ENCODE measurements at places on chromosomes 11 and 22.

- DNase-seq, result no peak
These were observed 104.7 kb upstream of the PITPNB start for GRCh38 chr22:28023774-28024173.

DNA sequence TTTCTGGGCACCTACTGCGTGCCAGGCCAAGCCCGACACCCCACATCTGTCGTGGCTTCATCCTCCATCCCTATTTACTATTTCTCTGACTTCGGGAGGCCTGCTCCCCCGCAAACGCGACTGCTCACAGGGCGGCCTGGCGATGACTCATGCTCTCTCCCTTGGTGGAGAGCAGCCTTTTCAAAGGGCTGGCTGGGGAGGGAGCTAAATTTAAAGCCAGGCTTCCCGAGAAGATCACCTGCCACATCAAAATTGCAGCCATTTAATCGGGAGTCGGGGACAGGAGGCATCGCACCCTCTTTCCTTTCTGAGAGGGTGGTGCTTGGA lies 24.9 kb upstream of the SHISAL1 start:
- no peak for DNase-seq

DNA sequence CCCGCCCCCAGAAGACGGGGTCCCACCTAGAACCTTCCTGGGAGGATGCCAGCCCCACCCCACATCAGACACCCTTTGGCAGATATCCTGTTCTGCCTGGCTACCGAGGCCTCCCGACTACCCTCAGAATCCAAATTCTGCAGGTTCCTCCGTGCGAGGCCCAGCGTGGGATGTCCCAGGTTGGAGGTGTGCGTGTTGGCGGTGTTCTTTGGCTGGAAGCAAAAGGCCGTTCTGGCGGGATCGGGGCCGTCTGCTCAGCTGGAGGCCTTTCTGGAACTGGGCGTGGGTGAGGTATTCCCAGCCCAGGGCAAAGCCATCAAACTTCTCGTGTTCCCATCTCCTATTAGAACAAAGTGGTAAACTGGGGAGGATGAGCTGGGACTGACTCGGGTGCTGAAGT lies 32.6 kb downstream of the NUP50 start:
- no peak for DNase-seq

GRCh38 chr22:32048069-32048468 lies 5.0 kb downstream of the SLC5A1 start:
- no peak for DNase-seq

GRCh38 chr22:25403811-25404471 lies 160.5 kb upstream of the GRK3 start:
- no peak for DNase-seq

- DNase-seq, result no peak
These were observed 52.7 kb downstream of the FLRT1 start for GRCh38 chr11:64088162-64089026.

- no peak for DNase-seq
These were observed 34.0 kb upstream of the TRPC6 start for GRCh38 chr11:101617735-101618332.

- DNase-seq, result peak; percentile 56
These were observed 3.2 kb downstream of the SEZ6L start for GRCh38 chr22:26172389-26172990.

DNA sequence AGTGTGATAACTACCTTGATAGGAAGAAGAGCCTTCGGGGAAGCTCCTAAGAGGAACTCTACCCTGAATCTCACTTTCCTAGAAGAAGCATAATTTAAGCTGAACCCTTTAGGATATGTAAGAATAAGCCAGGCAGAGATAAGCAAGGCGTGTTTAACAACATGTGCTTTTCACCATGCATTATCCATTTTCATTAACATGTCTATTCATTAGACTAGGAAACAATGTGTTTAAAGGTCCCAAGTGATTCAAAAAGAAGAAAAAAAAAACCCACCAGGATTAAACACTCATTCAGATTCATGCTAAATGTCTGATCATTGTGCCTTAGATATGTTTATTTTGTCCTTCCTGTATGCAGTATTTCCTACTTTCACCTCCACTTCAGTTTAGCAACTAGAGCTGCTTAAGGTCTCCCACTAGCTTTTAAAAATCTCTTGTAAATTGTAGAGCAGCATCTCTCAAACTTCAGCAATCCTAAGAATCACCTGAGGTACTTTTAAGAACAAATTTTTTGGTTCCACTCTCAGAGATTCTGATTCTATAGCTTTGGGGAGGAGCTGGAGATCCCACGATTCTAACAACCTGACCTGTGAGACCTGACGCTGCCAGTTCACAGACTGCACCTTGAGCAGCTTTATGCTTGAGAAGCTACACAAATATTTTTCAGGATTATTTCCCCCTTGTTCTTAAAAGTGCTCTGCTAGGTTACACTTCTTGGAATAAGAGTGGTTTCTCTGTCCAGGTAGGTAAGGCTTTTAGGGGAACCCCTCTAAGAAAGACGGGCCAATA lies 955.4 kb upstream of the CCDC90B start:
- DNase-seq, result no peak

- no peak for DNase-seq
These were observed 107.5 kb downstream of the NXPE2 start for GRCh38 chr11:114785820-114786219.

DNA sequence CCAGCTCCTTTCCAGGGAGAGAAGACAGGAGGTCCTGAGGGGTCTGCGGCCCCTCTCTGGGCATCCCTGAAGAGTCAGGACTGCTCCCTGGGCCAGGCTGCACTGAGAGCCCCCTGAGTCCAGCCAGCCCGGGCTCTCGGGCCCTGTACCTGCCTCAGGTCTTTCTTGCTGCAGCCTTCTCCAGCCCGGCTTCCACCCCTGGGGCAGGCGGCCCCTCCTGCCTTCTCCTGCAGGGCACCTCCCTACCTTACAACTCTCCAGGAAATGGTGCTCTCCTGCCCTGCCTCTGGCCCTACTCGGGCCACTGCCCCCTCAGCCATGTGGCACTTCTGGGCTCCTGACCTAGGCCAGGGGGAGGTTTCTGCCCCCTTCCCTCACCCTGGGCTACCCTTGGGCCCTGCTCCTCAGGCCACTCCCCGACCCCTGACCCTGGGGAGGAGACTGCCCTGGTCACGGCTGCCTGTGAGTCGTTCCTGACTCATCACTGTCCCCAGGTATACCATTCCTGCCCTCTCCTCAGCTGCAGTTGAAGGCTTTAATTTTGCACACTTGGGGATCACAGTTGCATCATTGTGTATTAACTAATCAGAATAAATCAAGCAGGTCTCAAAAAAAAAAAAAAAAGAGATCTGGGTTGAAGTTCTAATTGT lies 251.1 kb downstream of the NXPE2 start:
- no peak for DNase-seq

- no peak for DNase-seq
These were observed 6.2 kb downstream of the DNAJC24 start for GRCh38 chr11:31375879-31376278.

GRCh38 chr11:12706545-12707499 lies 32.6 kb downstream of the TEAD1 start:
- no peak for DNase-seq

DNA sequence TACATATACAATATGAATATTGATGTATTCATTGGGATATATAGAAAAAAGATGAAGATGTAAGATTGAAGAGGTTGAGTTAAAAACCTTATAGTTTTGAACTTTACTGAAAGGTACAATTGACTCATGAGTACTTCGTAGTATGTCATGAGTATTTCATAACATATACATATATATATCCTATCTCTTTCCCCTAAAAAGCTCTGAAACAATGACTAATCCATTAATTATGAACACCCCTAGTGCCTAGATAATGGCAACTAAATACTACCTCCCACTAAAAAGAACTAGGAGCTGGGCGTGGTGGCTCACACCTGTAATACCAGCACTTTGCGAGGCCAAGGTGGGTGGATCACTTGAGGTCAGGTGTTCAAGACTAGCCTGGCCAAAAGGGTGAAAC lies 31.5 kb downstream of the SLC35F2 start:
- DNase-seq, result no peak

GRCh38 chr11:63940786-63941185 lies 2.0 kb downstream of the NAA40 start:
- no peak for DNase-seq

DNA sequence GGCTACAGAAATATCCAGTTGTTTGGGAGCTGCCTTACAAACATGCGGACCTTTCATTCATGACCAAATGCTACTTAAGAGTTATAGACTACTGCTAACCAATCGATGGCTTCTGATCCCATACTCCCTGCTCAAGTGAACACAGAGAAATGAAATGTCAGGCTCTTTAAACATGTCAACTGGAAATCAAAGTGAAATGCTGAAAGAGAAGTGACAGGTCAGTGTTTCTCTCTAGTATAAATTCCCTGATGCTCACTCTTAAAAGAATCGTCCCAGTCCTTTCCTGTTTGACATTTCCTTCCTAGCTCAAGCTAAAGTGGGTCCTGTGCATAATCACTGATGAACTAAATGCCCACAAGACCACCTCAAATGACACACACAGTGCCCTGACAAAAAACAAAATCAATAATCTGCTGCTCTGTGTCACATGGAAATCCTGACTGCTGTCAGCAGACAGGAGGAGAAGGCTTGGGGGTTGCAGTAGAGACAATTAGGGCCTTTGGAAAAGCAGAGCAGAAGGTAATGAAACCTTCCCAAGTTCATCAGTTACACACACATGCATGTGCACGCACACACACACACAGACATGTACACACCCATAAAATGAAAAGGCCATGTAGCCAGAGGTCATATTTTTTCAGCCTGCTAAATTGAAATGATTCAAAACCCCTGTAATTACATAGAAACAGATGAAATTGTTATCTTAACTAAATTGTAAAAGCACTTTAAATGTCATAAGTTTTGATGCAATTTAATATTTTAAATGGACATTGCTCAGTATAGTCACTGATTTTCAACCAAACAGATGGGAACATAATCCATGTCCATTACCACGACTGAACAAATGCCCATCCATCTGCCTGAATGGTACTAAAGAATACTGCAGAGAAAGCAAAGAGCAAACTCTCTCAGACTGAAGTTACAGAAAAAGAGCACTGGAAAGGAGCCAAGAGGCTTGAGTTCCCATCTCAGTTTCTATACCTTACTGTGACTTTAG lies 330.7 kb downstream of the TTC28 start:
- DNase-seq, result no peak

DNA sequence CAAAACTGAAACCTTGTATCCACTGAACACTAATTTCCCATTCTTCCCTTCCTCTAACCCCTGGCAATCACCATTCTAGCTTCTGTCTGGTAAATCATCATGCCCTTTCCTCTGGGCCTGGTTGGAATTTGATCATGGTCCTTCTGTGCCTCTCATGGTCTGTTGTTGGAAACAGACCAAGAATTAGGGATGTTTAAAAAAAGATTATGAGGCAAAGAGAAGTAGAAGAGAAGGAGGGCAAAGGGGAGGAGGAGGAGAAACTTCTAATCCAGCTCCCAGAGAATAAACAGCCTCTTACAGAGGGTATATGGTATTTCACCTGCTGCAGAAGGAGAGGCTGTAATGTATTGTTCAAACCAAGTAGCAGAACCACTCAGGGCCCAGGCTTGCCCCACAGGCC lies 10.6 kb downstream of the BCO2 start:
- no peak for DNase-seq

DNA sequence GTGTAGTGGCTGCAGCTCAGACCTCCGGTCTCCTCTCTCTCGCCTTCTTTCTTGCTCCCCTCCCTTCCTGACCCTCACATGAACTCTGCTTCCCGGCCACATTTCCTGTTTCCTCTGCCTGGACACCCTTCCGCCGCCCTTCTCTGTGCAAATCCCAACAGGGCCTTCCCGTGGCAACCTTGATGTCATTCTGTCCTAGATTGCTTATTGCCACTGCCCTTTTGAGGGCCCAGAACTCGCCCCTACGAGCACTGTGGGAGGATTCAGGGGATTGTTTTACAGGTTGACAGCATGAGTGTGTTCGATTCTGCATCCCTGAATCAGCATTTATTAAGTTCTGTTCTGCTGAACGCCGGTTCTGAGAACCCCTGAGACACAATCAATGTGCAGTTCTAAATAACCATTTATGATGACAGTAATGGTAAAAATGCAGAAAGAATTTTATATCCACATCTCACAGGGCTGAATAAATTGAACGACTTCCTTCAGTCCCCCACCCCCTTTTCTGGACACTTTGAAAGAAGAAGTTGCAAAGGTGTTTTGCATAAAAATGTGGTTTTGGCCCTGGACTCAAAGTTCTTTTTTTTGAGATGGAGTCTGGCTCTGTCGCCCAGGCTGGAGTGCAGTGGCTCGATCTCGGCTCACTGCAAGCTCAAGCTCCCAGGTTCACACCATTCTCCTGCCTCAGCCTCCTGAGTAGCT lies 6.4 kb downstream of the BATF2 start:
- no peak for DNase-seq

- no peak for DNase-seq
These were observed 13.8 kb downstream of the NAA40 start for GRCh38 chr11:63952570-63952969.
